A549 (cell line): ENCODE measurements at places on chromosomes 11 and 22. TPM values are rescaled to one million over a fixed set of nuclear protein-coding genes. Genes with fewer than 3 reads are reported as not detected.

The NRGN gene
- 3.3 to 3.5 TPM (median 3.4 TPM) in 3 replicates for polyA plus RNA-seq

The OR51B4 gene
- polyA plus RNA-seq, result not detected in 3 replicates

The PLAAT5 gene
- polyA plus RNA-seq, result 0.04 to 0.08 TPM in 2 of 3 replicates, not detected in the other

The RFPL1 gene
- polyA plus RNA-seq, result not detected in 3 replicates

The BTBD18 gene
- polyA plus RNA-seq, result not detected in 3 replicates

The SLC22A6 gene
- polyA plus RNA-seq, result not detected in 3 replicates

The TIMP3 gene
- polyA plus RNA-seq, result 0.97 to 1.6 TPM (median 1.4 TPM) in 3 replicates

The MTA2 gene
- polyA plus RNA-seq, result 79.3 to 85.0 TPM (median 84.5 TPM) in 3 replicates

The SMC1B gene
- 0.03 TPM in 1 of 3 replicates, not detected in the others for polyA plus RNA-seq

The PPFIBP2 gene
- 12.1 to 16.2 TPM (median 13.4 TPM) in 3 replicates for polyA plus RNA-seq

The PTPN5 gene
- polyA plus RNA-seq, result 0.04 TPM in 1 of 3 replicates, not detected in the others

The SLC15A3 gene
- not detected in 3 replicates for polyA plus RNA-seq

The NLRP14 gene
- not detected in 3 replicates for polyA plus RNA-seq

The PHOX2A gene
- polyA plus RNA-seq, result not detected in 3 replicates

The MMP8 gene
- polyA plus RNA-seq, result not detected in 3 replicates

The APOBEC3F gene
- polyA plus RNA-seq, result 3.3 to 4.3 TPM (median 4.3 TPM) in 3 replicates

The RCE1 gene
- 21.3 to 23.3 TPM (median 22.5 TPM) in 3 replicates for polyA plus RNA-seq

The UBXN1 gene
- 110 to 117 TPM (median 117 TPM) in 3 replicates for polyA plus RNA-seq

The DRD2 gene
- not detected in 3 replicates for polyA plus RNA-seq

The AAMDC gene
- 31.3 to 41.8 TPM (median 36.5 TPM) in 3 replicates for polyA plus RNA-seq

The MAP4K2 gene
- polyA plus RNA-seq, result 8.4 to 10.6 TPM (median 9.9 TPM) in 3 replicates

The ESAM gene
- 6.2 to 9.1 TPM (median 6.8 TPM) in 3 replicates for polyA plus RNA-seq

The FBXO7 gene
- 53.4 to 58.0 TPM (median 57.3 TPM) in 3 replicates for polyA plus RNA-seq

The CHRM1 gene
- not detected in 3 replicates for polyA plus RNA-seq

The CD151 gene
- 649 to 701 TPM (median 695 TPM) in 3 replicates for polyA plus RNA-seq

The YIF1A gene
- polyA plus RNA-seq, result 79.7 to 91.3 TPM (median 82.0 TPM) in 3 replicates

The ADM2 gene
- 0.46 to 0.62 TPM (median 0.50 TPM) in 3 replicates for polyA plus RNA-seq

The C11orf42 gene
- polyA plus RNA-seq, result not detected in 3 replicates

The APOL1 gene
- 5.2 to 7.6 TPM (median 6.5 TPM) in 3 replicates for polyA plus RNA-seq

The NAV2 gene
- 4.9 to 6.2 TPM (median 4.9 TPM) in 3 replicates for polyA plus RNA-seq

The KRTAP5-9 gene
- polyA plus RNA-seq, result 0.08 TPM in 1 of 3 replicates, not detected in the others

The GLYATL1 gene
- 0.14 to 0.24 TPM in 2 of 3 replicates, not detected in the other for polyA plus RNA-seq

The SLC29A2 gene
- 4.3 to 7.6 TPM (median 6.4 TPM) in 3 replicates for polyA plus RNA-seq

The C22orf31 gene
- polyA plus RNA-seq, result not detected in 3 replicates

The ART1 gene
- polyA plus RNA-seq, result not detected in 3 replicates

The PHF21B gene
- 0.50 to 0.89 TPM (median 0.86 TPM) in 3 replicates for polyA plus RNA-seq

The CALCB gene
- 0.08 TPM in 1 of 3 replicates, not detected in the others for polyA plus RNA-seq

The OR5A1 gene
- not detected in 3 replicates for polyA plus RNA-seq

The CAPN5 gene
- 6.8 to 9.4 TPM (median 8.9 TPM) in 3 replicates for polyA plus RNA-seq

The RNASEH2C gene
- polyA plus RNA-seq, result 36.4 to 39.3 TPM (median 36.9 TPM) in 3 replicates

The PDE2A gene
- polyA plus RNA-seq, result 0.62 to 1.4 TPM (median 0.94 TPM) in 3 replicates

The NLRP10 gene
- polyA plus RNA-seq, result not detected in 3 replicates

The GGTLC3 gene
- polyA plus RNA-seq, result not detected in 3 replicates

The PGA4 gene
- not detected in 3 replicates for polyA plus RNA-seq

The GDPD4 gene
- polyA plus RNA-seq, result not detected in 3 replicates

The SLC37A4 gene
- 12.7 to 15.5 TPM (median 14.0 TPM) in 3 replicates for polyA plus RNA-seq

The CARNS1 gene
- polyA plus RNA-seq, result 0.09 to 0.12 TPM (median 0.10 TPM) in 3 replicates

The HEPN1 gene
- polyA plus RNA-seq, result not detected in 3 replicates

The KCNA4 gene
- not detected in 3 replicates for polyA plus RNA-seq

The GRM5 gene
- 0.01 TPM in 2 of 3 replicates, not detected in the other for polyA plus RNA-seq

The OR52I2 gene
- polyA plus RNA-seq, result not detected in 3 replicates

The SMTNL1 gene
- polyA plus RNA-seq, result not detected in 3 replicates

The AGBL2 gene
- polyA plus RNA-seq, result 1.9 to 2.4 TPM (median 2.2 TPM) in 3 replicates

The POU2AF3 gene
- polyA plus RNA-seq, result 0.63 to 0.87 TPM (median 0.63 TPM) in 3 replicates

The KRTAP5-1 gene
- polyA plus RNA-seq, result not detected in 3 replicates

The MS4A2 gene
- not detected in 3 replicates for polyA plus RNA-seq

The MUC15 gene
- polyA plus RNA-seq, result not detected in 3 replicates

The HBD gene
- polyA plus RNA-seq, result not detected in 3 replicates
